Mesenteric fat pad (tissue), 1 donor: ENCODE measurements at places on chromosomes 16 and 17. TPM values are rescaled to one million over a fixed set of nuclear protein-coding genes. Genes with fewer than 3 reads are reported as not detected.

DNA sequence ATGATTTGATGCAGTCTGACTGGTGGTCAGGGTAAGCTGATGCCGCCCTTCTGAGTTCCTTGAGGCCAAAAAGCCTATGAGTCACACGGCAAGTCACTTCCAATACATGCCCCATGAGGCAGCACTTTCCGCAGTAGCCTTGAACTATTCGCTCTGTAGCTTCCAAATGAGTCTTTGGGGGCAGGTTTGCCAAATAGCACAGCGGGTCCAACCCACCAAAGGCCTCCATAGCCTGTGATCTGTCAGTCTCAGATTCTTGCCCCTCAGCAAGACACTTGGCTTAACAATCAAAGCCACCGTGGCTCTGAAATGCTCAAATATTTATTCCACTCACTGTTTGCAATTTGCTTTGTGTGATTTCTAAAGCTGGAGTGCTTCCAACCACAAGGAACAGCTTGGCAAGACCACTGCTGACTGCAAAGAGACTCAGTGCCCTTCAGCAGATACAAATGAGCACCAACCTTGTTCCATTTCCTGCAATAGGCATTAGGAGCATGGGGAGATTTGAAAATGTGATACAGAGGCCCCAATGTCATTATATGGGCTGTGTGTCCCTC lies 45.4 kb downstream of the CLEC19A start:
- no peak for DNase-seq

GRCh38 chr17:3222505-3222904 lies 15.0 kb downstream of the OR1A1 start:
- no peak for DNase-seq

GRCh38 chr17:8436169-8436843 lies 622 bp downstream of the NDEL1 start:
- peak; percentile 90 for DNase-seq

DNA sequence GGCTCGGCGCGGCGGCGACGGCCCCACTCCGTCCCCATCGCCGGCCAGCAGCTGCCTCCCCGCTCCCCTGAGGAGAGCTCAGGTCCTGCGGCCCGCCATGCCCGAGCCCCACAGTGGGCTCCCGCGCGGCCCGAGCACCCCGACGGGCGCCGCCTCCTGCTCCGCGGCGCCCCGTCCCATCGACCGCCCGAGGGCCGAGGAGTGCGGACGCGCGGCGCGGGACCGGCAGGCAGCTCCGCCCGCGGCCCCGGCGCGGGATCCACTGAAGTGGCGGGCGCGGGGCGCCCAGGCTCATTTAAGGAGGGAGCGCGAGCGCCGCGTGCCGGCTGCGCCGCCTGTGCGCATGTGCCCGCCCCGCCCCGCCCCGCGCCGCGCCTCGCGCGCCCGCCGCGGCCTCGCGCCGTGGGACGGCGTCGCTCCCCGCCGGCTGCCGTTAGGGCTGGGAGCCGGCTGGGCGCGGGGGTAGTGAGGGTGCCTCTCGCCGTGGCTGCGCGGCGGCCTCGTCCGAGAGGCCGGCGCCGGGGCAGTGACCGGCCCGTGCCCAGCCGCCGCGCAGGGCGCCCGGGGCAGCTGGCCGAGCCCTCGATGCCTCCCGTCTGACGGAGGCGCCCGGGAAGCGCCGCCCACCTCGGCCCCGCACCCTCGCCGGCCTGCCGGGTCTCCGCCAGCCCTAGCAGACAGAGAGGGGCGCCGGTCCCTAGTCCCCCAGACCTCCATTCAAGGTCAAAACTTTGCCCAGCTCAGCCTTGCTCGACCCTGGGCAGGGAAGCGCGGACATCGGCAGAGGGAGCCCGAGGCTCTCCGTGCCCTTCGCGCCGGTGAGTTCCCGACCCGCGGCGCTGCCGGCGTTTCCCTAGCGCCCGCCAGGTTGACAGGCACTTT lies at the start of gene NETO2:
Gene NETO2, minus strand, starts transcription at position 269 of the 882 bp plus-strand sequence. CDS start 333 bp downstream, outside the sequence.
- no peak for DNase-seq

NME4 gene
- total RNA-seq: 139 TPM

GRCh38 chr17:77206158-77206956 lies 65.6 kb downstream of the SEC14L1 start:
- peak; percentile 37 for DNase-seq

DNA sequence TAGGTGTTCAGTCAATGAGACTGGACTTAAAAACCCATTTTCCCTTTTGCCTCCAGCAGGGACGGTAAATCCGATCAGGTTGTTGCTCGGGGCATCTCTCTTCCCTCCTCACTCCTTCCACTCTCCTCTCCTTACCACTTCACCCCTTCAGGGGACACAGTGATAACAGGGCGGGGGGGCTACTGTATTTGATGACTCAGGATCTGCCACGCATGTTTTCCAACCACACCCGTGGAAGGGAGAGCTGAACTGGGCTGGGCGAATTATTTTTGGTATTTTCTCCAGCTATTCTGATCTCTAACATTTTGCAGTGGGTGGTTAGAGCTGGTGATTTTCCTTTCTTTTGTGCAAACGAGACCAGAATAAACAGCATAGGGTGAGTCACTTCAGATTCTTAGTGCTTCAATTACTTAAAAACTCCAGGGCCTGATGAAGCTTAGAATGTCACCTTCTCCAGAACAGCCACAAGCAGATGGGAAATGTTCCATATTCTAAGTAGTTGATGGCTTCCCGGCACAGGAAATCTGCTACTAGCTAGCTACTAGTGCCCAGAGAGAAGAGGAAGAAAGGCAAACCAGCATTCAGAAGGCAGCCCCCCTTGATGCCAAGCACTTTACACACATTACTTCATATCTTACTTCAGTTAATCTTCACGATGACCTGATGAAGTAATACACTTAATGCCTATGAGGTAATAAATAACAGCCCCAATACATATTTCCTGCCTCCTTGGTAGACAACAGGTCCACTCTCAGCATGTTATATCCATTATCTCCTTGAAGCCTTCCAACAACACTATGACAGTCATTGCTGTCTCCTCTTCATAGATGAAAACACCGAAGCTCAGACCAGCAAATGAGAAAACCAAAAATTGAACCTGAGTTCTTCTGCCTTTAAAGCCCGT lies 74.1 kb downstream of the ASIC2 start:
- DNase-seq: no peak

KRT31 gene
- not detected for total RNA-seq

DNA sequence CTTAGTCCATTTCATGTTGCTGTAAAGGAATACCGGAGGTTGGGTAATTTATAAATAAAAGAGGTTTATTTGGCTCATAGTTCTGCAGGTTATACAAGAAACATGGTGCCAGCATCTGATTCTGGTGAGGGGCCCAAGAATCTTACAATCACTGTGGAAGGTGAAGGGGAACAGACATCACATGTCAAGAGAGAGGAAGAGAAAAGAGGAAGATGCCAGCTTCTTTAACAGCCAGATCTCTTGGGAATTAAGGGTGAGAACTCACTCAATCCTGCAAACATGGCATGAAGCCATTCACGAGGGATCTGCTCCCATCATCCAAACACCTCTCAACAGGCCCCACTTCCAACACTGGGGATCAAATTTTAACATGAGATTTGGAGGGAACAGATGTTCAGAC lies 49.5 kb downstream of the BMERB1 start:
- no peak for DNase-seq

ZC3H18 gene
- total RNA-seq: 39.2 TPM

- no peak for DNase-seq
These were observed 10.7 kb downstream of the CACNA1H start for GRCh38 chr16:1163567-1164055.

GRCh38 chr17:66939461-66940114 lies 24.9 kb upstream of the CACNG4 start:
- DNase-seq: no peak

- no peak for DNase-seq
These were observed 119.8 kb downstream of the PRKCA start for GRCh38 chr17:66422186-66422585.

DNA sequence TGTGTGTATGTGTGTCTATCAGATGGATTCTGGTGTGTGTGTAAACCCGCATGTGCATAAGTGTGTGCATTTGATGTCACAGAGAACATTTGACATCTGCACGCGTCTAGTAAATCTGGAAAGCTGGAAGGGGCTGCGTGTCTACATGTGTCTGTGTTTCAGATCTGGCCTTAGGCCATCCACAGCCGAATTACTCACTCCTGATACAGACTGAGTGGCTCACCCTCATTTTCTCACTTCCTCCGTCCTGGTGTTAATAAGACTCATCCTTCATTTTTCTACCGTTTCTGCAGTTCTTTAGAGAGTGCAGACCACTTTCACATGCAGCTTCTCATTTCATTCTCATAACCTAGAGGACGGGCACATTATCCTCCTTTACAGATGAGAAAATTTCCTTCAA lies 491.6 kb downstream of the CDH13 start:
- DNase-seq: no peak

GLOD4 gene
- total RNA-seq: 43.5 TPM

NTN3 gene
- not detected for total RNA-seq

PHKB gene
- total RNA-seq: 57.8 TPM

DNA sequence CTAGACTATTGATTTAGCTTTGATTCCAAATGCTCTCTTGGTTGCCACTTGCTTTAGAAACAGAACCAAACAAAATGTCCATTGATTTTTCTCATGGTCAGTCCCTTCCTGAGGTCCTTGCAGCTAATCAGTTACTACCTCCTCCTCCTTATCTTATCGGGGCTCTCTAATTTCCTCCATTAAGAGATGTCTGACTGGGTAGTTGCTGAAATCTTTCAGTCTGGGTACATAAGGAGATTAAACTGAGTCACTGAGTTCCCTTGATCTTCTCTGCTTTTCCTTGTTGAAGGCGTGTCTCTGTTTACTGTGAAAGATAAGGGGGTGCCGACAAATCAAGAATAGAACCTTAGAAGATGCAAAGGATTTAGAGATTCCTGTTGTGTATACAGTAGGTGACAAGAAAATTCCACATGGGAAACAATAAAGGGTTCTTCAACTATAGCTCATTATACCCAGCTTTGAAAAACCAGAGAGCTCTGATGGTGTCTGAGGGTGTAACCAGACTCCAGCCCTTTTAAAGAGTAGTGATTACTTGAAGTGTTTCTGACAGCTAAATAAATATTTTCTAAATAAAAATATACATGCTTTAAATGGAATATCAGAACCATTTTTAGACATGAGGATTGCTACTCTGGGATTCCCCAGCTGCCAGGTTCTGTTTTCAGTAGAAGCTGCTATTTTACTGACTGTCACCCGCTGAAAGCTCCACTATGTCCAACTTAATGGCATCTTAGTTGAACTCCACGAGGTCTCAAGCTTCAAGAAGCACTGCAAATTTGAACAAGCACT lies 791.3 kb upstream of the SOX9 start:
- no peak for DNase-seq

NGFR gene
- 42.0 TPM for total RNA-seq

DNA sequence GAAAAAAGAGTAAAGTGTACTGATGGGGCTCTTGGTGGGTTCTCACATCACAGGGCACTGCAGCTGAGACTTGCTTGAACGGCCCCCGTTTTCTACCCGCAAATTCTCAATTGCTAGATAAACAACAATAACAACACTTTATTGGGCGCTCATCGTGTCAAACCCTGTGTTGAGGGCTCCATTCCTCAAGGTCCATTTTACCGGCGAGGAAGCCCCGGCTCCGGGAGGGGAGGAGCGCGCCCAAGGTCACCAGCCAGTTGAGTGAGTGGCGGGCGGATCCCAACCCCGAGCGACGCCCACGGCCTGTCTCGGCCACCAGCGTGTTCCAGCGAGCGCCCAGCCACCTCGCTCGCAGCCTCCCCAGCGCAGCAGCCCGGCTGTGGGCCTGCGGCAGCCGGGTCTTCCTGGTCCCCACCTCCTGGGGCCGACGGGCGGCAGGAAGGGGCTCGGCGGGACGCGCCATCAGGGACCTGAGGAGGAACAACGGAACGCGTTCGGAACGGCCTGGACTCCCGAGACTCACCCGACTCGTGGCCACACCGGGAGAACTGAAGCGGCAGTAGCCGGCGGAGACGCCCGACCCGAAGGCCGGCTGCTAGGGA lies 373 bp downstream of the CMC2 start:
- DNase-seq: peak; percentile 93

DNA sequence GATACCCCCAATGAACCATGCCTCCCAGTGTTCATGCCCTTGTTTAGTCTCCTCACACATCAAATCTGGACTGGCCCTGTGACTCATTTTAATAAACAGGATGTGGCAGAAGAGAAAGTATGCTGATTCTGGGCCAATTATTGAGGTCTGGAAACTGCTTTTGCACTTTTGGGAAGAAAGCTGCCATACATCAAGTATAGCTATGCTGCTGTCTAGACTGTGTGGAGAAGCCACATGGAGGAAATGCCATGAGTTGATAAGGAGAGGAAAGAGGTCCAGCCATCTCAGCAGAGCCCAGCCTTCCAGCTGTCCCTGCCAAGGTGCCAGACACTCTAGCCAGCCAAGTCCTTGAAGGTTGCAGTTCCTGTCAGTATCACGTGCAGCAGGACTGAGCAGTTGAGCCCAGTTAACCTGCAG lies 16.7 kb downstream of the RPRML start:
- DNase-seq: no peak

- no peak for DNase-seq
These were observed 4.7 kb upstream of the DLX4 start for GRCh38 chr17:49964303-49964768.

DNA sequence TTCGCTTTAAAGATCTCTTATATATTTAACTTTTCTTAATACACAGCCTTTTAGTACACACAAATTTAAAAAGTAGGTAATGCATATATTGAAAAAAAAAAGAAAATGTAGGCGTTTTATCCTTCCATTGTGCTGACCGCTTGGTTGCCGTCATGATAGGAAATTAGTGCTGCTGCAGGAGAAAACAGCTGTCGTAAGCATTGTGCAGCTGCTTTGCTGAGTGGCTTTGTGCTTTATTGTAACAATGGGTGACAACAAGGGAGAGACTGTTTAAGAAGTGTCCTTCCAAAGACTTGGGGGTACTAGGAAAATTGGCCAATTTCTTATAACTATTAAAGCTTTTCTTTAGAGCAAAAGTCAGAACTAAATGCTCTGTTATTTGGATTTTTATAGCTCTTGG lies 5.0 kb downstream of the HERPUD1 start:
- DNase-seq: no peak

DNA sequence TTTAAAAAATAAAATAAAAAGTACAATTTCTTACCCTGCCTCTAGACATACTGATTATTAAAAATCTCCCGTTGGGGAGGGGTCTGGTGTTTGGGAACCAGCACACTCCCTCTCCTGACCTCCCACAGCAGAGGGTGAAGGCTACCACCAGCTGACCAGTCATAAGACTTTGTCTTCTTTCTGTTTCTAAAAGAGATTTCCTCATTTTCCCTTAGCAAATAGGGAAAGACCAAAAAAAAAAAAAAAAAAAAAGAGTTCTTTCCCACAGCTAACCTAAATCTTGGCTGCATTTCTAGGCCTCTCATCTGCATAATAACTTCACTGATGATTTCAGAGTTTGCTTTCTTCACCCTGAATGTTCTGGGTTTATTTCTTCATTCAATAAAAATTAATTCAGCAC lies 30.3 kb downstream of the CDK5RAP3 start:
- DNase-seq: no peak
